ENCODE measurements at places on chromosomes 2 and 18. TPM values are rescaled to one million over a fixed set of nuclear protein-coding genes. Genes with fewer than 3 reads are reported as not detected.

The ASXL3 gene
- total RNA-seq, result not detected

The STK16 gene
- 14.4 TPM for total RNA-seq

The GAL3ST2 gene
- total RNA-seq, result 1.7 TPM

The C2orf80 gene
- not detected for total RNA-seq

The CD226 gene
- total RNA-seq, result 0.10 TPM

GRCh38 chr2:667332-667999 lies 9.7 kb downstream of the TMEM18 start:
- DNase-seq, result peak; percentile 23

- no peak for DNase-seq
These were observed 3.5 kb downstream of the CNNM4 start for GRCh38 chr2:96764253-96764637.

GRCh38 chr2:2881499-2881898 lies 496.1 kb downstream of the EIPR1 start:
- DNase-seq, result no peak

DNA sequence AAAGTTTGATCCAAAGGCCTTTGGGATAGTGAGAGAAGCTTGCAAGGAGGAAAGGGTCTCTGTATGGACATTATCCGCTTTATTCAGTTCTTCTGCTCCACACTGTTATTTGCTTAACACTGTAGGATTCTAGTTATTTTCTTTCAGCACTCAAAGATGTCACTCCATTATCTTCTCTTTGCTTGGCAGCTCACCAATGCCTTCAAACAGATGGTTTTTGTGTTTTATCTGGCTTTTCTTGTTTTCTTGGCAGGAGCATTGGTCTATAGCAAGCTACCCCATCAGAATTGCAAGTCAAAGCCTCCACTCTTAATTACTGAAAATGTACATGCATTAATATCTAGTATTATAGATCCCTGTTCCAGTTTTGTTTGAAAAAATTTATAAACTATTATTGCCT lies 138.8 kb downstream of the EVA1A start:
- DNase-seq, result no peak

GRCh38 chr2:179966778-179967394 lies 40.2 kb downstream of the CWC22 start:
- DNase-seq, result no peak

- DNase-seq, result no peak
These were observed 137.2 kb upstream of the KCTD1 start for GRCh38 chr18:26685438-26686157.

GRCh38 chr2:39660612-39661236 lies 5.0 kb upstream of the TMEM178A start:
- DNase-seq, result no peak

GRCh38 chr18:33495278-33495677 lies 54.8 kb upstream of the CCDC178 start:
- DNase-seq, result no peak

DNA sequence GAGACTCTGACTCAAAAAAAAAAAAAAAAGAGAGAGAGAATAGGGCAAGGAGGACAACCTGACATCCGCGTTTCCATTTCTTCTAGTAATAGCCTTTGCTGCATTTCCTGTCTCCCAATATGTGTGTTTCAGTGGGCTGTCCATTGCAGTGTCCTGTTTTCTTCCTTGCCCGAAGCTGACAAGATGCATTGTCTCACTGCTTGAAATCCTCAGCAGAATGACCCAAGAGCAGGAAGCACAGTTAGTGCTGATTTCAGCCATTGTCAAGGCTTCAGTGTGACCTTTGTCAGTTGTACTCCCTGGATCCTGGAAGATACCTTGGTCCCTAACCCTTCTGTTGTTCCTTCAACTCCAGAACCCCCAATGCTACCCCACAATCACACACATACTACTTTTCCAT lies 71.2 kb downstream of the SLC16A14 start:
- no peak for DNase-seq

GRCh38 chr2:201403880-201404279 lies 46.7 kb upstream of the FLACC1 start:
- DNase-seq, result no peak

- DNase-seq, result no peak
These were observed 59.4 kb downstream of the PDE1A start for GRCh38 chr2:182367401-182367800.

- no peak for DNase-seq
These were observed 134.4 kb downstream of the FIGN start for GRCh38 chr2:163601377-163601776.

- no peak for DNase-seq
These were observed 9.8 kb upstream of the ERBB4 start for GRCh38 chr2:212548455-212548819.

DNA sequence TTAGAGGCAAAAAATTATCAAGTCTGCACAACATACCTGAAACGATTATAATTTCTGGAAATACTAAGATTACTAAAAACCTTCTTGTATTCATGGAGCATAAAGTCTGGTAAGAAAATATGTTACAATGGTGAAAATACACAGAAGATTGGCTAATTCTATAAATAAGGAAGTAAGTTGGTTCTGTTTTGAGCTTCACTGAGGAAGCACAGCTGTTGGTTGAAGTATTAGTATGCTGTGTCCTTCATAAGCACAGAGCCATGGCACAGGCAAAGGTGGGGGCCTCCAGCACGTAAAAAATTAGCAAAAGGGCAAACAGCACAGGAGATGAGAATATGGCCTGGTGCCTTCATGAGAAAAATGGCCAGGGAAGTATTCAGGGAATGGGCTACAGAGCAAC lies 40.4 kb upstream of the ANKRD62 start:
- no peak for DNase-seq

GRCh38 chr2:27264753-27265535 lies 2.1 kb upstream of the SLC30A3 start:
- peak; percentile 58 for DNase-seq

- no peak for DNase-seq
These were observed 276.2 kb upstream of the TANK start for GRCh38 chr2:160884056-160884455.

DNA sequence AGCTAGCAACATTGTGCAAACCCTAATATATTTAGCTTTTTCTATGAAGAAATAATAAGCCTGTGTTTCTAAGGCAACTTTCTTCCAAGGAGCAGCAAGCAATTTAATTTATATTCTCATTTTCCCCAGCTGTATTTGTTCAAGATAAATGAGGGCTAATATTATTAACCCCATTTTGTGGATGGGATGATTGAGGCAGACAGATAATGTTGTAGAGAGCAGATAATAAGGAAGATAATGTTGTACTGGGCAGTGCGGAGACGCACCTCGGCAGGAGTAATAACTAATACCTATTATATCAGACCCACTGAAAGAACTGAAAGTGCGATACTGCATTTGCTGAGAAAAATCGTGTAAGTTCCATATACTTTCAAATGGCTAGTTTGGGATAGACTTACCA lies 344.1 kb upstream of the FANCL start:
- no peak for DNase-seq

DNA sequence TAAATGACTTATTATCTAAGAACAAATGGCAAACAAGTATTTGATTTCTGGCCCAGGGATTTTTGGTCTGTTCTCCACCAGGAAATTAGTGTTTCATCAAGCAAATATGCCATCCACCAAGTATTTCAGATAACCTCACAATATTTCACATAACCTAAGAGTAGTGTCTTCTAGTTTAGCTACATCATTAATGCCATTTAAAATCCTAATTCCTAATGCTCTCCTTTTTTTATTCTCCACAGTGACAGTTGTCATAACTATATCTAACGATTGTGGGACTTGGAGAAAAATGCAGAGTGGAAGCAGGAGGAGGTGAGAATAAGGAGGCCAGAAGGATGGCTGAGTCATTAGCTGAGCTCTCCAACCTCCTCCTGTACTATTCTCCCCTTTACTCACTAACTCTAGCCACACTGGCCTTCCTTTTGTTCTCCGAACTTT lies 58.5 kb upstream of the CTLA4 start:
- peak; percentile 40 for DNase-seq

GRCh38 chr18:69717586-69717985 lies 230.1 kb downstream of the CD226 start:
- DNase-seq, result no peak
